ENCODE measurements at places on chromosomes 3 and 15.

GRCh38 chr3:112027826-112028225, 6.7 kb upstream of the TMPRSS7 start:
- no peak for DNase-seq

DNA sequence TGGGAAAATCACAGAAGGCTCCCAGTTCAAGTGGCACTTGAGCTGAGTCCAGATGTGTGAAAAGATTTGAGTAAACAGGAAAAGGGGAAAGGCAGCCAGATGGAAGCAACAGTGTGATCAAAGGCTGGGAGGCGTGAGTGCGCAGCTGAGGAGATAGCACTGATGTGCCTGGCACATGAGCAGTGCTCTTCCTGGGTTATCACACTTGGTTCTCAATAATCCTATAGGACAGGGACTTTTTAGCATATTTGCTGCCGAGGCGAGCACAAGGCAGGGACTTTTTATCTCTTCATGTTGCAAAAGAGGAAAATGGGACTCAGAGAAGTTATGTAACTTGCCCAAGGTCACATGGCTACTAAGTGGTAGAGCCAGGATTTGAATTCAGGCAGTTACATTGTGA, 39.6 kb downstream of the CORO2B start:
- DNase-seq: no peak

GRCh38 chr15:36409819-36410218, 169.6 kb upstream of the CDIN1 start:
- DNase-seq: no peak

DNA sequence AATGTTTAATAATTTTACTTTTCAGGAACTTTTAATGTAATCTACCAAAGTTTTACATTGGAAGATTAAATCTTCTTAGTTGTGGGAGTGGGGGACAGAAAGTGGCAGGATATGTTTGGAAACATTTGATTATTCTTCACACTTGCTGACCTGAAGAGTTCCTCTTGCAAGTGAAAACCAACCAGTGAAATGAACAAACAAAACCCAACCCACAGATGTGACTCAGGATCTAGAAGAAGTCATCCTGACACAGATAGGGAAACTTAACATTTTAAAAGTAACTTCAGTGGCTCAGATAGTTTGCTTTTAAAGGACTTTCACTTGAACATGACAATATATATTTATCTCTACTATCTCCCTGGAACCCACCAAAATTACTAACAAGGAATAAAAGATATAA, 55.4 kb downstream of the ASTE1 start:
- DNase-seq: no peak

GRCh38 chr15:51007131-51007666, 87.5 kb downstream of the TNFAIP8L3 start:
- no peak for DNase-seq

GRCh38 chr3:98232489-98232888, 31.6 kb upstream of the OR5H6 start:
- DNase-seq: no peak

DNA sequence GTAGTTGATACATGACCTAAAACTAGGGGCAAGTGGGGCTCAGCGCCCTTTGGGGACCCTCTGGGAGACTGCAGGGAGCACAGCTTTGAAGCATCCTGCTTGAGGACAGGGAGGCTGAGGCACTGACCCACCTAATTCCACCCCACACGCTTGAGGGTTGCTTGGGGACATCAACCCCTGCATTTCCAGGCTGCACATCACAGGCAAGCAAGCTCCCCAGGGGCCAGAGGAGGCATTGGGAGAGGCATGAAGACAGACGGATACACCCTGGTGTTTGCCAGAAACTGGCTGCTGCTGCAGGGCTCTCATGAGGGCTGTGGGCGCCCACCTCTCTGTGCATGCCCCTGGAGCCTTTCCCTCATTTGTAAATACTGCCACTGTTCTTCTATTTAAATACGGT, 99.3 kb downstream of the ABHD5 start:
- no peak for DNase-seq

GRCh38 chr15:51652084-51652668, 29.1 kb upstream of the SCG3 start:
- no peak for DNase-seq

GRCh38 chr15:72222393-72222792, 8.6 kb downstream of the PKM start:
- DNase-seq: no peak

DNA sequence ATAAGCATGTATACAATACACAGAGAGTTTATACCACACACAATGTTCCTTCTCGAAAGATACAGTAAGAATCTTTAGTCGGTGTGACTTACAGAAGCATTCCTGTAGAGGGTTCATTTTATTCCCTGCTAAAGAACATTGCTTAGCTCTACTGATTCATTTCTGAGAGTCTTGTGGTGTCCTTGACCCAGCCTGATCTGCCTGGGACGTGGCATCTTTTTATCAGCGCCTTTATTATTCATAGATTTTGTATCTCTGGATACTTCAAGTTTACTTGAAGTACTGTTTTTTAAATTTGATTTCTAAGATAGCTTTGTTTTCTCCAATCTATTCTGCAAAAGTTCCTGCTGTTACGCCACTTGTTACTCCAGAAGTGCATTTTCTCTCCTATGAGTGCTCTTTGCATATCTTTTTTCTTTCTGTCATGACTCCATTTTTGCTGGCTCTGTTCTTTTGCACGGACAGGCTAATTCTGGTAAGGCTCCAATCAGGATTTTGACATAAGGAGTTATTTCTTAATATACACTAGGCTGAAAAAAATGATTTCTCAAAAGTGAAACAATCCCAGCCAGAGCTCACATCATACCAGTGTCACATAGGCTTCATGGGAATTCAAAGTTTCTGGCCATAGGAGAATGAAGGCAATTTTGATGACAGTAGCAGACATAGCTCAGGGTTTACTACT, 114.5 kb upstream of the TNIK start:
- no peak for DNase-seq

- DNase-seq: no peak
Measured at GRCh38 chr15:98874773-98875172, 132.8 kb downstream of the PGPEP1L start.

DNA sequence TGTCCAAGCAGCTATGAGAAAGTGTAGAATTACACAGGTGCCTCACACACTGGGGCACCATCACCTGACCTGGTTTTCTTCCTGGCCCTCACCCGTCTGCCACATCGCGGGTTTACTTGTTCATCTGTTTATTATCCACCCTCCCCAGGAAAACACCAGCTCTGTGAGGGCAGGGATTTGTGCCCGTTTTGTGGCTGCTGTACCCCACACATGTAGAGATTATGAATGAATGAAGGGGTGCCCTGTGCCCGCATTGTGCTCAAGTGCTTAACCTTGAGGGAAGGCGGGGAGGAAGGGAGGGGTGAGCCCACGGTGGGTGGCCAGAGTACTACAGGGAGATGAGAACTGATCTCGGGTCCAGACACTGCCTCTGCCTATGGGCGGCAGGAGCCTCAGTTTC, 108.4 kb downstream of the WNT7A start:
- DNase-seq: no peak

DNA sequence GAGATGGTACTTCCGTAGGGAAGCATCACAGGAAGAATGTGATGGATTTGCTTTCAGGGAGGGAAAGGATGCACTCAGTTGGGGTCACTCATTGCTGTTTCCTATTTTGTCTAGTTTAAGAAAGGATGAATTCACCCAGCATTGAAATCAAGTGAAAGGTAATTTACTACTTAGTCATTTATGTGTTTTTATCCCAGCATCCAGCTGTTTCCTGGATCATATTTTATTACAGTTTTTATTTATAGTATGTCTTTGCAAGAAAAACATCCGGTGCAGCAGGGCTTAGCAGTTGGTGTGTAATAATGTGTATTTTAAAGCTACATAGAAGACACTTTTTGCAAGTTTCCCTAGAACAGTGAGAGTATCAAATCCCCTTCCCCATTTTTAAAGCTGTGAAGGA, 37.4 kb upstream of the GOLGA8B start:
- DNase-seq: no peak

DNA sequence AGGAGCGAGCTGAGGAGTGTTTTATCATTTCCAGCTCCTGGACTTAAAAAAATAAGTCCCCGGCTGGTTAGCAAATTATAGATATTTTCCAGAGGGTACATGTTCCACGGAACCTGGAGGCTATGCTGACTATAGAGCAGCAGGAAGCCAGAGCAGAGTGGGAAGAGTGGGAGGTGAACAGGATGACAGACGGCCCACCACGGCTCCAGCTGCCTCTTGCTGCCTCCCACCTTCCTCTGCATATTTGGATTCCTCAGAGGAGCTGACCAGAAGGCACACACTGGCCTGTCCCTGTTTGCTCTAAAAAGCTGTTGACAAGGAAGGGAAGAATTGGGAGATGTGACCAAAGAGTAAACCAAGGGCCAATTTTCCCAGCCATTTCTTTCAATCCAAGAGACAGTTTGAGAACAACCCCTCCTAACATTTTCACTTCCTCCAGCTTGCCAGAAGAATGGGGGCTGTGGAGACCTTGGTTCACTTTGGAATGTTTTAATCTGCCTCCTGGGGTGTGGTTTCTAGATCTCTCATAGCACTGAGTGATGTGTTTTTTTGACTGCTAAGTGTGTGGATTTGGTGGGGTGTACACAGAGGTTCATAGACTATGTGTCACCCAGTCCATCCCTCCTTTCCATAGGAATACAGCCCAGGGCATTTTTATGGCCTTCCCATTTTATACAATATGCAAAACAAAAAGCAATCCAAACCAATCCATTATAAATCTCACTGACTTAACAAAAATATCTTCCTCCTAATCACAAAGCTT, 36.8 kb downstream of the HGD start:
- DNase-seq: no peak

DNA sequence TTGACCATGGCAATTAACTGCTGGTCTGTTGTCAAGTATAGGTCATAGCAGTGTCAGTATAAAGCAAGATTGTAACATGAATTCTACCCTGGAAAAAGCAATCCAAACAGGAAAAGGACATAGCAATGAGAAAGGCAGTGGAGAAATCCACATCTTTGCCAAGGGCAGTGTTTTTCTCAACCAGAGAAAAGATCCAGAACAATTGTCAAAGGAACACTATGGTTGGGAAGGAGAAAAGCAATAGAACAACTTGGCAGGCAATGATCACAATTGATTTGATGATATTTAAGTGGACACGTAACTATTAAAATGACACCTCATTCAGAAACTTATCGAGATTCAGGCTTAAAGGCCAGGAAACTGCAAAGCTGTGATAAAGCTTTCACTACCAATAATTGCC, 271.1 kb downstream of the DIPK2A start:
- no peak for DNase-seq

- DNase-seq: no peak
Measured at GRCh38 chr3:125163739-125164601, 48.6 kb downstream of the SLC12A8 start.

- DNase-seq: no peak
Measured at GRCh38 chr3:183699238-183699947, 1.8 kb downstream of the YEATS2 start.

GRCh38 chr3:172222478-172223071, 183.2 kb downstream of the FNDC3B start:
- DNase-seq: no peak

- DNase-seq: no peak
Measured at GRCh38 chr3:79012530-79012913, 755.3 kb downstream of the ROBO1 start.

DNA sequence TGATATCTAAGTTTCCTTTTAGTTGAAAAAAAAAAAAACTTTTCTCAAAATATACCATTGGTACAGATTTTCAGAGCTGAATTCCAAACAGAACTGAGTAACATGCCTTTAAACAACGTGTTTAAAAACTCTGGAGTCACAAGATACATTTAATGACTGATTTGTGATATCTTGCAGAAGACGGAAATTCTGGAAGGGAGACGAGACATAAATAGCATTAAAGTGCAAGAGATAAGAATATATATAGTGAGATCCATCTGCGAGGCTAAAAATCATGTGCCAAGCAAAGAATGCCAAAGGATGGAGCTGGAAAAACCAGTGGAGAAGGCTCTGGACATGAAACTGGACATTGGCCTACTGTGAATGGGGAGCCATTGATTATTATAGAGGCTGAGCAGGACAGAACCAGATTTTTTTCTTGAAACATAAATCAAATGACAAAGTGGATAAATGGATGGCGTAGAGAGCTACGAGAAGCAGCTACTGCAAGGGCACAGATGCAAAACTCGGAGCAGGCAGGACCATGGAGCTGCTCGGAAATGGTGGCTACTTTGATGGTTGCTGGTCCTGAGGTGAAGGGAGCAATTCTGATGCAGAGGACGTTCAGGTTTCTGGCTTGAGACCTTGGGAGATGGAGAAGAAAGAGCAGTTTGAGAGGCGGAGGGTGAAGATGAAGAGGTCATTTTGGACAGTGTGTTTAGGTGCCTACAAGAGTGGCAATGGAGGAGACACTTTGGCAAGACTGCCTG, 88.8 kb downstream of the CPN2 start:
- DNase-seq: no peak

DNA sequence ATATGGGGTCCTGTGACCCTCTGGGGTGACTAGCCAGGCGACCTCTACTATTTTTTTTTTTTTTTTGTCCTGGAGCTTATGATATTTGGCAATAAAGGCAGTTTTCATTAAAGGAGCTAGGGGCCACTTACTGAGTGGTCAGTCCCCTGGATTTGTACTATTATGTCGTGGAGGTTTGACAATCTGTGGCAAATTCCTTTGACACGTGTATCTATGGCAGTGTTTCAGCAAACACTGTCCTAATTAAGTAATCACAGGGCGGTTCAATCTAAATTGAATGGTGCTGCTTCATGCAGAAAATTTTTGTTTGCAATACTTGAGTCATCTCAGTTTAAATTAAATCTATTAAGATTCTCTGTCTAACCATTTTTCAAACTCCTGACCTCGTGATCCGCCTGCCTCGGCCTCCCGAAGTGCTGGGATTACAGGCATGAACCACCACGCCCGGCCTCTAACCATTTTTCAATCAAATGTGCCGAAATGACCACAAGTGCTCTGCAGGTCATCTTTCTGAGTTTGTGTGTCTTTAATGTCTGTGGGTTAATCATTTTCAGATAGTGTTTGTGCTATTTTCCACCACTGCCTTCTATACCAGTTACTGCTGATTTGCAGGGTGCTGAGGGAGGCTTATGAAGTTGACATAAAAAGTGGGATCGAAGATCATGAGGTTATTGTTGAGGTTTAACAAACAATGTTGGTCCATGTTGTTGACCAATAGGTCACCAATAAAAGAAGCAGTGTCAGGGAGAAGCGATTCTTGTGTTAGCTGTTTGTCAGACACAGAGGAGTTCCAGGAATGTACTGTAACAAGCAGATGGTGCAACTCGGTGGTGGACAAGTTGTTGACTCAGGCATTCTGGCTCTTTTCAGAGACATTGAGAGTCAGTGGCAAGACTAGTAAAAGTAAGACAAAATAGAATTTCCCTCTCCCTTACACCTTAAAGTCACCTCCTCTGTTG, 18.6 kb upstream of the SLC2A2 start:
- no peak for DNase-seq

GRCh38 chr15:80778964-80779657, at the start of gene CEMIP:
CEMIP (plus strand) TSS chr15:80779370; CDS start chr15:80873880, 94,510 bp downstream.
- DNase-seq: no peak

DNA sequence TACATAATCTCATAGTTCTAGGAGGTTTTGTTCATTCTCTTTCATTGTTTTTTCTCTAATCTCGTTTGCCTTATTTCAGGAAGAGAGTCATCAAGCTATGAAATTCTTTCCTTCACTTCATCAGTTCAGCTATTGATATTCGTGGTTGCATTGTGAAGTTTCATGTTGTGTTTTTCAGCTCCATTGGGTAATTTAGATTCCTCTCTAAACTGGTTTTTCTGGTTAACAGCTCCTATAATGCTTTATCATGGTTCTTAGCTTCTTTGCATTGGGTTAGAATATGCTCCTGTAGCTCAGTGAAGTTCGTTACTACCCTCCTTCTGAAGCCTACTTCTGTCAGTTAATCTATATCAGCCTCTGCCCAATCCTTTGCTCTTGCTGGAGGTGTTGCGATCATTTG, 69.4 kb upstream of the CD96 start:
- DNase-seq: no peak

GRCh38 chr15:51672913-51673857, 8.1 kb upstream of the SCG3 start:
- DNase-seq: no peak
